ENCODE measurements at places on chromosomes 7 and 10.

GRCh38 chr7:33578166-33578565, 327.2 kb upstream of the BMPER start:
- DNase-seq = no peak

GRCh38 chr7:101377189-101377736, 14.6 kb downstream of the COL26A1 start:
- no peak for DNase-seq

DNA sequence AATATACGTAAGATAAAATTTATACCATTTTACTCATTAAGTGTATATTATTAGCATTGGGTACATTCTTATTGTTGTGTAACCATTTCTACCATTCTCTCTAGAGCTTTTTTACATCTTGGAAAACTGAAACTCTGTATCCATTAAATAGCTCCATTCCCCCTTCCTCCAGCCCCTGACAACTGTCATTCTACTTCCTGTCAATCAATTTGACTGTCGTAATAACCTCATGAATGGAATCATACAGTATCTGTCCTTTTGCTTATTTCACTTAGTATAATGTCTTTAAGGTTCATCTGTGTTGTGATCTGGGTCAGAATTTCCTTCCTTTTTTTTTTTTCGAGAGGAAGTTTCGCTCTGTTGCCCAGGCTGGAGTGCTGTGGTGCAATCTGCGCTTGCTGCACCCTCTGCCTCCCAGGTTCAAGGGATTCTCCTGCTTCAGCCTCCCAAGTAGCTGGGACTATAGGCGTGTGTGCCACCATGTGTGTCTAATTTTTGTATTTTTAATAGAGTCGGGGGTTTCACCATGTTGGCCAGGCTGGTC, 15.6 kb downstream of the ZRANB1 start:
- DNase-seq = no peak

DNA sequence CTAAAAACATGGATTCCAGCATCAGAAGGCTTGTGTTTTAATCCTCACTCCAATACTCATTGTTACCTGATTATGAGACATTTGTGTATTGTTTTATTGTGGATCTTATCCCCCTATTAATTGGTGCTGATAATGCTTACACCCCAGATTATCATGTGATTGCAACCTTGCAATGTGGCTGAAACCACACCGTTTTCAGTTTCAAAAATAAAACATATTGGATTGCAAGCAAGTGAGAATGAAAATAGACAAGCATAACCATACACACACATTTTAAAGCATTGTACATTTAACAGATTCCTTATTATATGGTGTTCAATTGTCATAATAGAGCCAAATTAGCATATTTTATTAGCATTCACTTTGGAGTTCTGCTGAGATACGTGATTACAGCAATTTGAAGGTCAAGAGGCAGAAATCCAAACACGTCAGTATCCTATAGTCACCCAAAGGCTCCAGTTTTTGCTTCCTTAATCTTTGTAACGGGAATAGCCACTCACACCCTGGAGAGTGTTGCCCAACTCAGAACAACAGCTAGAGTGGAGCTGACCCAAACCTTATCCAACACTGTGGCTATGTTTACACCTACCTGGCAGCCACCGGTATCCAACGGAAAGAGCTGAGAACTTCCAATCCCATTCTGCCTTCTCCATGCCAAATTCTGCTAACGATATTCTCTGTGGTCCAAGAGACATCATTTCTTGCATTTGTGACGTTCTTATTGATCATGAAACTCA, 317.1 kb upstream of the KLF6 start:
- DNase-seq = no peak

DNA sequence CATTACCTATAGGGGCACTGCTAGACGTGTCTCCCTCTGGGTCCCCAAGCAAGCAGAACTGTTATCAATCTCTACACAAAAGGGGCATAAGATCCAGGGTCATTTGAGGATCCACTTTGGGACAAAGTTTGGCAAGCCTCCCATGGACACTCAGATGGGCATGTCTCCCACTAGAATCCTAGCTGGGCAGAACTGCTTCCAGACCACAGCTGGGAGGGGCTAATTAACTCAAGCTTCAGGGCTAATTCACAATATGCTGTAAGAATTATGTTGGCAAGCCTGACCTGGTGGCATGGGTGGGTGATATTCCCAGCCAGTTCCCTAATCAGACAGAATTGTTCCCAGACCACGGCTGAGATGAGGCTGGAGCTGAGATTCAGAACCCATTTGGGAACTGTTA, 738.4 kb upstream of the FZD8 start:
- DNase-seq = no peak

GRCh38 chr7:156091519-156092080, 279.3 kb upstream of the SHH start:
- DNase-seq = no peak

GRCh38 chr7:34019301-34019790, 114.0 kb downstream of the BMPER start:
- DNase-seq = no peak

- DNase-seq = no peak
Observed at GRCh38 chr7:25662841-25663800, 434.8 kb upstream of the NPVF start.

DNA sequence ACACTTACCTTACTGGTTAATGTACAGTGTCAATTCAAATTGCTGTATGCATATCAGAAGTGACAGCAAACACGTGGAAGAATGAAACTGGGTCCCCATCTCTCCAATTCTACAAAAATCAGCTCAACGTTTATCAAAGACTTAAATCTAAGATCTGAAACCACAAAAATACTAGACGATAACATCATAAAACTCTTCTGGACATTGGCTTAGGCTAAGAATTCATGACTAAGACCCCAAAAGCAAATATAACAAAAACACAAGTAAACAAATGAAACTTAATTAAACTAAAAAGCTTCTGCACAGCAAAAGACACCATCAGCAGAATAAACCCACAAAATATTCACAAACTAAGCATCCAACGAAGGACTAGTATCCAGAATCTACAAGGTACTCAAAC, 35.9 kb upstream of the PFKP start:
- no peak for DNase-seq
